ENCODE measurements at places on chromosomes 3 and 15. TPM values are rescaled to one million over a fixed set of nuclear protein-coding genes. Genes with fewer than 3 reads are reported as not detected.

Gene SOX14
- not detected for total RNA-seq

Gene GOLGA8F
- total RNA-seq: 0.02 TPM

Gene TTLL13
- 0.06 TPM for total RNA-seq

Gene ARRDC4
- 6.9 TPM for total RNA-seq

Data from H4 (cell line).